ENCODE measurements at places on chromosomes 13 and 19.

GRCh38 chr19:31318790-31319425, 30.3 kb downstream of the TSHZ3 start:
- DNase-seq = no peak

DNA sequence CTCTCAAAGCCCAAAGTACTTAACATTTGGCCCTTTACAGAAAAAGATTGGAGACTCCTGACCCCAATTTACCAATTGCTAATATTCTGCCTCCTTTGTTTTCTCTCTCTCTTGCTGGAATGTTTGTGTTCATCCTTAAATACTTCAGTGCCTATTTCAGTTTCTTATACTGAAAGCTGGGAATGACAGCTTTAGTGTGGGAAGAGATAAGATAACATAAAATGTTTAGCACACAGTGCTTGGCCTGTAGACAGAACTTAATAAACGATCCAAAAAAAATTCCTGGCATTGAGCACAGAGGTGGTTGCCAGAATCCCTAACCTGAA, 3.0 kb upstream of the PLEKHF1 start:
- DNase-seq = no peak

DNA sequence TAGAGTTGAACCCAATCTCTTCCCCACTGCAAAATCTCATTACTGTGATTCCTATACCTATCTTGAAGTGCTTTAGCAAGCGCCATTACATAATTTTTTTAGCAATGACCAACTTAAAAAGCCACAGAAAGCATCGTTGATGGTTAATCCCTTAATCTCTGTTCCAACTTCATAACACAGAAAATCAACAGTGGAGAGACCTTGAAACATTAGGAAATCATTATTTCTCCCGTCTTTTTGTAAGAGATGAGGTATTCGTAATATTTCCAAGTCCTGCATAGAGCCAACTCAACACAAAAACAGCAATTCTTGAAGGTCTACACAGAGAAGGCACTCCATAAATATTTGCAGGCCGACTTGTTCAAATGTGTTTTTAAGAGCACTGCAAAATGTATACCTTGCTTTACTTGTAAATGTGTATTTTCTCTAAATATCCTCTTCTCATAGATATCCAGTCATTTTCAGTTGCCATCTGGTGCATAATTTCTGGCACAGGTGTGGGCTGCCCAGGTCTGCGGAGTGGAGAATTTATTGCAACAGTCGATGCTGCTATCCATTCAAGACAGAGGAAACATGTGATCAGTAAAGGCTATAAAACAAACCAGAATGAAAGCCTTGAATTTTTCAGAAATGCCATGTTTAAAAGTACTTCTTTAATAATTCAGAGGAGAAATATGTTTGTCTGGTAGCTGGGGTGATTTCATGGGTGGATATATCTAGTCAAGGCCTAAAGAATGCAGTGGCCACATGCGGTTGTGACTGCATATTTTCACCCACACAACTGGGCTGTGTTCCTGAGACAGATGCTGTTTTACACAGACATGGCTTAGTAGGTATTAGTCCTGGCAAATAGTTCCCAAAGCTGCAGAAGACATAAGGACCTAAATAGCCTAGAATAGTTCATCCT, 234.3 kb upstream of the STARD13 start:
- DNase-seq = no peak

DNA sequence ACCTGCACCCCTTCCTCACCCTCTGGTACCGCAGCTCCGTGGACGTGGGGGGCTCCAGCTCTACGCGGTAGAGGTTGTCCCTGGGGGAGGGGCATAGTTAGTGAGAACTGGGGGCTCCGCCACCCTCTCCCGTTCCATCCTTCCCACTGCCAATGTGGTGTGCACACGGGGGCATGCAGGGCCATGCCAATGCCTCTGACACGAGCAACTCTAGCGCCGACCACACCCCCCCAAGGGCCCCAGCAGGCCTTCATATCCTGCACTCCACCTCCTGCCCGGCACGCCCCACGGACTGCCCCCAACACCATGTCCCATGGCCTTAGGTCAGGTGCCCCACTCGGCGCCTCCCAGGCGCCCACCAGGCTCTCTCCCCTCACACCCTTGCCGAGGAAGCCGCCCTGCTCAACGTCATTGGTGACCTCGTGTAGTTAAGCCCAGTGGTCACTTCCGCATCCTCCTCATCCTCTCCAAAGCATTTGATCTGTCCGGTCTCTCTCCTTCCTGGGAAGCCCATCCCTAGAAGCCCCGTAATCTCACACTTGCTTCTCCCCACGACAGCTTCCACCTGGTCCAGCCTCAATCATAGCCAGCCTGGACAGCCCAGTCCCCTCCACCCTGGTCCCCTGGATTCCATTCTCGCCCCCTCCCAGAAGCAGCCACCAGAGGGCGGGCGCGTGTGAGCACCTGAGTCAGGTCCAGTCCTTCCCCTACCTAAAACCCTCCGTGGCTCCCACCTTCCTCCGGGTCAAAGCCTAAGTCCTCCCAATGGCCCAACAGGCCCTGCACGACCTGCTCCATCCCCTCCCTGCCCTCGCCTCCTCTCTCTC, 2.1 kb downstream of the SEMA6B start:
- DNase-seq = no peak

GRCh38 chr19:17376935-17377600, at the start of gene PLVAP:
PLVAP (minus strand) TSS chr19:17377342; CDS start chr19:17377288, 54 bp downstream.
- no peak for DNase-seq

- DNase-seq = no peak
Measured at GRCh38 chr13:75326173-75327134, 155.5 kb downstream of the TBC1D4 start.

GRCh38 chr19:5369962-5370367, 29.4 kb upstream of the PTPRS start:
- no peak for DNase-seq

DNA sequence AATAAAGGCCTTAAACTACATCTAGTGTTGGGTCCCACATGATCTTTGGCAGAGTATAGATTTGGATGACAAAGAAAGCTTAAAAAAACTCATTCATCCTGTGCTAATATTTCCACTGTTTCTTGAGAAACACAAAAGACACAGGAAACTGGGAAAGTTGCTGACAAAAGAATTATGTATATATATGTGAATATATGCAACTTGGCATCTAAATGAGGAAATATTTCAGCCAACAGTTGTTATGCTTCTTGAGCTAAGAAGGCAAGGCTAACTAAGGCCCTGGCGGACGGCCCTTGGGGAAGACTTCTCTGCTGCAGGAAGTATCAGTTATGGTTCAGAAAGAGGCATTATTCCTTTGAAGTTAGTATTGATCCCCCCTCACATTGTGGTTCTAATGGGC, 491.8 kb downstream of the DIAPH3 start:
- DNase-seq = no peak

GRCh38 chr19:27767234-27767633, 1445.7 kb downstream of the UQCRFS1 start:
- no peak for DNase-seq

GRCh38 chr19:12687496-12688196, at the start of gene GNG14:
GNG14 (plus strand) TSS chr19:12687998; CDS start chr19:12688049, 51 bp downstream.
- no peak for DNase-seq

DNA sequence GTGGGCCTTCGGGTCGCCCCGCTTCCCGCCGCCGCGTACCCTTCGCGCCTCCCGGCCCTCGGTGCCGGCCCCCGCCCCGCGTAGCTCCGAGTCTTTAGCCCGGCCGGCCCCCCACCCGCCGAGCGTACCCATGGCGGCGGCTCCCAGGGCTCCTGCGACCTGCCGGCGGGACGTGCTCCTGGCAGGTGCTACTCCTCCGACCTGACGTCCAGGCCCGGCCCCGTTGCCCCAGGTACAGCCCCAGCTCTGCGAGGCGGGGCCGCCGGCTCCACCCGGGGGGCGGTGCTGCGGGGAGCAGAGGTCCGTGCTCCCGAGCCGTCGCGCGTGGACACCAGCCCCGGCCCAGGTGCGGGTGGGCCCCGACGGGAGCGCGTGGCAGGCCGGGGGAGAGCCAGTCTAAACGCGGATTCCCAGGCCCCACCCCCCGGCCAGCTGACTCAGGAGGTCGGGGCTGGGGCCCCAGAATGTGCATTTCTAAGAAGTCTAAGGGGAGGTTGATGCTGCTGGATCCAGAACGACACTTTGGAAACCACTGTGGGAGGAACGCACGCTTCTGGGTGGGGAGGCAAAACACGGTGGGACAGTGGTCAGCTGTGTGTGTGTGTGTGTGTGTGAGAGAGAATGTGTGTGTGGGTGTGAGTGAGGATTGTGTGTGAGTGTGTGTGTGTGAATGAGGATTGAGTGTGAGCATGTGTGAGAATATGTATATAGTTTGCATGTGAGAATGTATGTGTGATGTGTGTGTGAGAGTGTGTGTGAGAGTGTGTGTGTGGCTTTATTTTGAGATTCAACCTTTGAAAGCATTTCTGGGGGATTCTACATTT, at the start of gene SLC15A1:
Gene SLC15A1, minus strand, starts transcription at position 206 of the 824 bp plus-strand sequence. Its CDS starts 74 bp downstream, at position 132.
- no peak for DNase-seq

DNA sequence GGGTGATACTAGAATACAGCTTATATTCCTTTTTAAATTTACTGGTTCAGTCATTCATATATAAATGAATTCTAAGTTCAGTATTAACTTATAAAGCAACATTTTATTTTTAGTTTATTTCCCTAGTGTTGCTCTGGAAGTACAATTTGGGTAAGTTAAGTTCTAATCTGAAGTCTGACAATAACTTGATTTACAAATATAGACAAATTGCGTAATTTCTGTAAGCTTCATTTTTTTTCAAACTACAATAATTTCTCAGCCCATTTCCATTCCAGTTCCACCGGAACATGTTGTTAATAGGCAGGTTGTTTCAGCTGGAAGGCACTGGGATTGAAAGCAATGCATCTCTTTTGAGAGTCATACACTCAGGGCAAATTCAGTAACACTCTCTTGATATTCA, 2000.7 kb downstream of the OLFM4 start:
- no peak for DNase-seq

GRCh38 chr19:43505941-43506340, 1.4 kb upstream of the PHLDB3 start:
- no peak for DNase-seq

- DNase-seq = no peak
Measured at GRCh38 chr13:37889820-37890219, 20.2 kb upstream of the TRPC4 start.

GRCh38 chr13:112215871-112216270, 148.9 kb downstream of the SOX1 start:
- DNase-seq = no peak

DNA sequence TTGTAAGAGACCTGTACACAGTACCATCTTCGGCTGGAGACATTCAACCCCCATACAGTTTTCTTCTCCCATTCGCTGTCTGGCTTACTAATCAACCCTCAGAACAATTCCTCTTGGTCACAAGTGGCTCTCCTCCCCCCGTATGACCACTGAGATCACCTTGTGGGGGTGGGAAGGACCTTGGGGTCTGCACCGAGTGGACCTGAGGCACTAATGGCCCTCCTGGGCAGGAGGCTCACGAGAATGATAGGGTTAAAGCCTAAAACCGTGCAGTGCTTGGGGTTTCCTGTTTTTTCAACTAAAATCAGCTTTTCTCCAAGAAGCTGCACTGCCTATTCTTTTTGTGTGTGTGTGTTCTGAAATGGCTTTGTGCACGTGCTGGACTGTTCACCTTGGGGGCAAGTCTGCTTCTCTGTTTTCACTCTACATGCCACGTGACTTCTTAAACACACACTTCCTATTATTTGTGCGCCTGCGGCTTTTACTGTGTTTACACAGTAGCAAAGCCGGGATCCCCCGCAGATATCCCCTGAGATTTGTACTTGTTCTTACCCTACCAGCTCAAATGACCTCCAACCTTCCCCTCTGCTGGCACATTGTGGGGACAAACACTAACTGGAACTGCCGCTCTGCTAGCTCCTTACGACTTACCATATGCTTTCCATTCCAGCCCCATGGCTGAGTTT, 12.3 kb downstream of the RBM26 start:
- no peak for DNase-seq

GRCh38 chr19:12995596-12996405, 526 bp downstream of the NFIX start:
- DNase-seq = no peak

DNA sequence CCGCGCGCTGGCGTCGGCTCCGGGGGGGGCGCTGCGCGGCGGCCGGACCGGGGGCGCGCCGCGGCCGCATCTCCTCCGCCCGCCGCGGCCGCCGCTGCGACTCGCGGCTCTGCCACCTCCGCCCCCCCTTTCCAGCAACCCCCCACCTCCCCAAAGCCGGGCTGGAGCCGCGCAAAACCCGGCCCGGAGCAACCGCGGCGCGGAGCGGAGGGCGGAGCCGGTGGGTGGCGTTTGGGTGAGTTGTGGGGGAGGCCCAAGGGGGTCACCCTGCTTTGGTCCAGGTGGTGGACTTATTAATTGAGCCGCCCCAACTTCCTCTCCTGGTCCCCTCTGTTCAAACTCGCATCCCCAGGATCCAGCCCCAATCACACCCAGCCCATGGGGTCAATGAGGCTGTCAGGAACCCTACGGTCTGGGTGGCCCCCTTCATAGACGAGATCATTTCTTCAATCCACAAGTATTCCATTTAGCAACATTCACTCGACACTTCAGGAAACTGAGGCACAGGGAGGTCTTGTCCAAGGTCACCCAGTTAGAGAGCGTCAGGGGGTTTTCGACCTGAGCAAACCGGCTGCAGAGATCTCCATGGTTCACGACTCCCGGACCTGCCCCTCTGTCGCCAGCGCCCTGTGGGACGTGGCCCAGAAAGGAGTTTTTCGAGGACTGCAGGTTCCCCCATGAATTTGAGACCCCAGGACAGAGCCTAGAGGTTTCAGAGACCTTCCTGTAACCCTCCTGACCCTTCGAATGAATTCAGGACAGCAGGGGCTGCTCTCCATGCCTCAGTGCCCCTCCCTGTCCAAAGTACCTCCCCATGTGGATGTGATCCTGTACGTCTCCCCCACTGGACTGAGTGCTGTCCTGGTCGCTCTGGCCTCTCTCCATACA, 22.4 kb upstream of the SEMA6B start:
- DNase-seq = peak; percentile 36

GRCh38 chr19:14160017-14160703, 23.8 kb upstream of the ASF1B start:
- DNase-seq = no peak

- DNase-seq = no peak
Measured at GRCh38 chr13:26075498-26075897, 23.7 kb upstream of the SHISA2 start.

DNA sequence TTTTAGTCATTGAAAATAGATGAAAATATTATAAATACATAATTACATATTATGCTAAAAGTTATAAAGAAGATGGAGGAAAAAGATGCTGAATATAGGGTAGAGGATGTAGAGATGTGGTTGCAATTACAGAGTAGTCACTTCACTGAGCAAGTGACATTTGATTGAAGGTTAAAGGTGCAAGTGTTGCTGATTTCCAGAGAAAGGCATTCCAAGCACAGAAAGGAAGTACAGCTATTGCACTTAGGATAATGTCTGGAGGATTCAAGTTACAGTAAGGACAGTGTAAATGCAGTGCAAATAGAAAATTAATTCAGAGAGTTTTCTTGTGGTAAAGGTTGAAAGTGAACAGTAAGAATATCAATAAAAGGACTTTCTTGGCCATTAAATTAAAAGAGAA, 1721.8 kb downstream of the PCDH9 start:
- DNase-seq = no peak

GRCh38 chr13:52850396-52851136, 2.1 kb upstream of the PCDH8 start:
- DNase-seq = peak; percentile 37

- DNase-seq = no peak
Measured at GRCh38 chr13:111123649-111124048, 8.5 kb downstream of the ARHGEF7 start.

- no peak for DNase-seq
Measured at GRCh38 chr19:19240476-19240875, 28.7 kb downstream of the NCAN start.

- no peak for DNase-seq
Measured at GRCh38 chr13:52975161-52975560, 53.5 kb upstream of the OLFM4 start.

- no peak for DNase-seq
Measured at GRCh38 chr13:20332361-20333096, 100.4 kb upstream of the GJB6 start.

GRCh38 chr13:29500386-29500785, 95.1 kb downstream of the SLC7A1 start:
- no peak for DNase-seq

Measured in NCI-H510A (cell line).